ENCODE measurements at places on chromosomes 1 and 21. TPM values are rescaled to one million over a fixed set of nuclear protein-coding genes. Genes with fewer than 3 reads are reported as not detected.

Gene TMEM61
- total RNA-seq, result 1.0 TPM

Gene ANKRD65
- total RNA-seq, result 0.67 TPM

Gene FAM72C
- 8.0 TPM for total RNA-seq

DNA sequence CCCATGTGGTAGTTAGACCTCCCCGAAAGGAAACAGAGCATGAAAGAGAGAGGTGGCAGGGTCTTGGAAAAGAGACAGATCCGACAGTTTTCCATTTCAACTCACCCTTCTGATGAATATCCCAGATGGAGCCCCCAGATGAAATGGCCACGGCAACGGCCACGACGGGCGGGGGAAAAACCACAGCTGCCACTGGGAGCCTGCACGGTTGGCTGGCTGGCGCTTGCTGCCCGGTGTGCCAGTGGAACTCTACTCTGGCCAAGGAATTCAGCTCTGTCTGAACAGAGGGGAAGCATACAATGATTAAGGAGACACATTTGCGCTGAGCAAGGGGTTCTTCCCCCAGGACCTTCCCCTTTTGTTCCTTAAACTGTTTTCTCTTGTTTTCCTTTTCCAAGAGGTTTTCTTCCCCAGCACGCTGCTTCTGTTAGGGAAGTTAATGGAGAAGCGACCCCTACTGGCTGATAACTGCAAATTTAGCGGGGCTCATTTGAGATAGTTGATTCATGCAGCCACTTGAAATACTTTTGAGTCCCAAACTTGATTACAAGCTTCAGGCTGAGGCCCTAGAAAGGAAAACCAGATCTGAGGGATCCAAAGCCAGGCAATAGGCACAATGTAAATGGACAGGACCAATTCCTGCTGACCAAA, 1122.5 kb downstream of the NCAM2 start:
- peak; percentile 32 for DNase-seq

DNA sequence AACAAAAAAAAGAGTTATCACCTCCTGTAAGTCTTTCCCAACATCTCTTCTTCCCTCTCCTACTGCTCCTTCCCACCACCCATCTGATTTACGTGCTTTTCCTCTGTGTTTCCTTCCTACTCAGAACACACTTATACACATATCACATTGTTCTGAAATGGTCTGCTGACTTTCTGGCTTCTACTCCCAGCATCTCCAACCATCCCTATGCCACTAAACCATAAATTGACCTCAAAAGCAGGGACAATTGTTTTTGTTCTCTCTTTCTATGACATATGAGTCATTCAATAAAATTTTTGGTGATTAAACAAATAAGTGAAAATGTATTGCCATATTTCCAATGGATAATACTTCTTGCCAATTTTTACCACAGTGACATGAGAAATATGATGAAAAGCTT, 8.2 kb downstream of the GOLPH3L start:
- no peak for DNase-seq

DNA sequence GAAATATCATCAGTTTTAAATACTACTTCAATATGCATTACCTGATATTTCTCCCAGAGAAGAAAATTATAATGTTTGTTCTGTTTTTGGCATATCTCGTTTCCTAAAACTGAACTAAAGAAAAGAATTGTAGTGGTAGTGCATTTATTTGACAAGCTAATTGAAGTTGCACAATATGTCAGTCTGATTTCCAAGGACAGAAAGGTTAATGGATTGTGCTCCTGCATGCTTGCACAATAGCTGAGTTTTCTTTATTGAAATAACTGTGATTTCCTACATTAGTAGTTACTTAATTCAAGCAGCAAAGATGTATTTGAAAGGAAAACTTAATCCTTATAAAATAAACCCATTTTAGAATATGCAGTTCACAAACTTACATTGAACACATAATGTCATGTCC, 2047.7 kb downstream of the NCAM2 start:
- no peak for DNase-seq

DNA sequence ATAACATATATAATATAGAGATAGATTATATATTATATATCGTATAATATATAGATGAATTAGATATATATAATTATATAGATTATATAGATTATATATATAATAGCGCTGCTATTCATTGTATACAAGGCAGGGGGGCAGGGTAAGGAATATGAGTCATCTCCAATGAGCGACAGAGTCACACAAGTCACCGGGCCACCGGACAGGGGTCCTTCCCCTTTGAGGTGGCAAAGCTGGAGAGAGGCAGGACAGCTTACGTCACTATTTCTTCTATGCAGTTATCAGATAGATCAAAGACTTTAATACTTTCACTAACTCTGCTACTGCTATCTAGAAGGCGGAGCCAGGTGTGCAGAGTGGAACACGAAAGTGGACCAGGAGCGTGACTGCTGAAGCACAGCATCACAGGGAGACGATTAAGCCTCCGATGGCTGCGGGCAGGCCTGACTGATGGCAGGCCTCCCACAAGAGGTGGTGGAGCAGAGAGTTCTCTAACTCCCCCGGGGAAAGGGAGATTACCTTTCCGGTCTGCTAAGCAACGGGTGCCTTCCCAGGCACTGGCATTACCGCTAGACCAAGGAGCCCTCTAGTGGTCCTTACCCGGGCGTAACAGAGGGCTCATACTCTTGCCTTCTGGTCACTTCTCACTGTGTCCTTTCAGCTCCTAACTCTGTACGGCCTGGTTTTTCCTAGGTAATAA, 2154.7 kb downstream of the MRPL39 start:
- DNase-seq, result peak; percentile 13

GRCh38 chr1:165537356-165538109, 6.3 kb upstream of the LRRC52 start:
- no peak for DNase-seq

DNA sequence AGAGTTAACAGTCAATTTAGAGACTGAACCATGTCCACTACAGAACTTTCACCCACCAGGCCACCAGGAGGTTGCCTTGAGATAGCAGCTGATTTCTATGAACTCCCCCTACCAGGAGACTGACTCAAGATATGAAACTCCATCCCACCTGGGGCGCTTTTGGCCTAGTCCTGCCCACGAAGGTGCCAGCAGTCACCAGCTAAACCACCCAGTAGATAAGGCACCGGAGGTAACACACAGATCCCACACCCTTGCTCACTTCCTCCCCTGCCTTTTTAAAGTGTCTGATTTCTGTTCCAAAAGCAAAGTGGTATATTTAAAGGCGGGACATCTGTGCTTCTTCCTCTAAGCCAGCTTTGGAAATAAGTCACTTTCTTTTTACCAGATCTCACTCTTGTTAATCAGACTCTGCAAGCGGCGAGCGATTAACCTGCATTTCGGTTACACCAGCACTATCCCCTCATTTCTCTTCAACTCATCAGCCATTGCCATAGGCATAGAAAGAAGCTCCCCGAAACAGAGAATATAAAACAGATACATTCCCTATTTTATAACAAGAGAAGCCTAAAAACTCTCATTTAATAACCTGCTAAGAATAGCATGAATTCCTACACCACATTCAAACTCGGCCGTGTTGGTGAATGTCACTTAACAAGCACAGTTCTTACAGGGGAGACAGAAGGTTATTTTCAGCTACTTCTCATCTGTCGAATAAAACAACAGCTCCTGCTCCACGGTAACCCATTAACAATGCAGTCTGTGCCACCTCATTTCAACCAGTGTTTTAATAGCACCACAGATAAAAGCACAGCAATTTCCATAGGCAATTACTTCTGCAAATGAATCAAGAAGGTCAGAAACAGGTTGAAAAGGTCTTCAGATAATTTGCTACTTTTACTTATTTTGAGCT, 318.1 kb downstream of the KCNH1 start:
- no peak for DNase-seq

Gene COA7
- total RNA-seq, result 23.3 TPM

DNA sequence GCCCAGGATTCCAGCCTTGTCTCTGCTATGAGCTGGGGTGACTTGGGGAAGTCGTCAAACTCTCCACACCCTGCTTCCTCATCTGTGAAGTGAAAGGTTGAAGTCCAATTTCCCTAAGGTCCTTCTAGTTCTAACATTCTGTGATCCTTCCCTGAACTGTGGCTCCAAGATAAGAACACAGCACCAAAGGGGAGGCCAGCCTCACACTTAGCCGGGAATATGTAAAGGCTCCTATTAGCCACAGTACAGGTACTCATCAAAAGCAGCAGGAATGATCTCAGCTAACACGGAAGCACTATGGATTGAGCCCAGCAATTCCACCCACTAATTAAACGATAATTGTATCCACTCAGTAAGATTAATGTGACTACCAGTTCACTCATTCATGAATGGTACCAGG, 4.0 kb downstream of the SLC30A10 start:
- DNase-seq, result no peak

GRCh38 chr1:58318157-58319005, 228.1 kb downstream of the OMA1 start:
- no peak for DNase-seq

Gene GPR37L1
- not detected for total RNA-seq

GRCh38 chr1:11691928-11692711, 610 bp downstream of the DRAXIN start:
- DNase-seq, result peak; percentile 81

DNA sequence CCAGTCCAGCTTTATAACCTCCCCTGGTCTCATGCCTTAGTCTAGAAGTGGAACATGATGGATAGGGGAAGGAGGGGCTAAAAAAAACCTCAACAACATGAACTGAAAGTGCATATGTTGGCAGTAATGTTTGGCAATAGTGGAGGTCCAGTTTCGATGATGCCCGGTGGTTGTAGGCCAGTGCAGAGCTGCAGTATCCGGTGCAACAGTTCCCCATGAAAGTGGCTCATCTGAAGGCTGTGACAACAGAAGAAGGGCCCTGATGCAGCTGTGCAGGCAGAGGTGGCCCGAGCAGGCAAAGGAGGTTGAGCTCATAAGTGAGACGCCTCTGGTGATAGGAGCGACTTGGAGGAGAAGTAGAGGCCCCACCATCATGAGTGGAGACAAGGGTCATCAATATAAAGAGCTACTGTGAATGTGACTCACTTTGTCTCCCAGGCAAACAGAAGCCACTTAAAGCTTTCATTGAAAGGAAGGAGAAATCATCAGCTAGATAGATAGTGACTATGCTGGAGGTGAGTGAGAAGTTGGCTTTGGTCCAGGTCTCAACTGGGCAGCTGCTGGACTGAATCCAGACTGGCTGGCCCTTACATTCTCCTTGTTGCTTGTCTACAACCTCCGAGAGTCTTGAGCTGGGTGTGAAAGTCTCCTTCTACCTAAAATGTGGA, 10.2 kb upstream of the CREG1 start:
- no peak for DNase-seq

Gene TFF3
- total RNA-seq, result 9.2 TPM

DNA sequence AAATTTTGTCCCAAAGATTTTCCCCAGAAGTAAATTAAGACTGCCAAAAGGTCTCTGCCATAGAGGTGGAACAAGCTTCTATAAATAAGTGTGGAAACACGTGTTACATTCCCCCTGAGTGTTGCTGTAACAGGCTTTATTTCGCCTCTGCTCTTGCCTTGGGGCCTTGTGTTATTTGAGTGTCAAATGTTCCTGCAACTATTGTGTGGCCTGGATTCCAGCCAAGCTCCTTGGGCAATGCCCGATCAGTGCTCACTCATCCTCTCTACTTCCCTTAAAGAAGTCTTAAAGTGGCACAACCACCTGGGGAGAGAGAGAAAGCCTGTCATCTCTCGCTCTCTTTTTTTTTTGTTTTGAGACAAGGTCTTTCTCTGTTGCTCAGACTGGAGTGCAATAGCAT, 156.7 kb downstream of the NR5A2 start:
- DNase-seq, result no peak

Gene LYPD8
- not detected for total RNA-seq

GRCh38 chr1:193437785-193438184, 251.4 kb upstream of the B3GALT2 start:
- DNase-seq, result no peak

DNA sequence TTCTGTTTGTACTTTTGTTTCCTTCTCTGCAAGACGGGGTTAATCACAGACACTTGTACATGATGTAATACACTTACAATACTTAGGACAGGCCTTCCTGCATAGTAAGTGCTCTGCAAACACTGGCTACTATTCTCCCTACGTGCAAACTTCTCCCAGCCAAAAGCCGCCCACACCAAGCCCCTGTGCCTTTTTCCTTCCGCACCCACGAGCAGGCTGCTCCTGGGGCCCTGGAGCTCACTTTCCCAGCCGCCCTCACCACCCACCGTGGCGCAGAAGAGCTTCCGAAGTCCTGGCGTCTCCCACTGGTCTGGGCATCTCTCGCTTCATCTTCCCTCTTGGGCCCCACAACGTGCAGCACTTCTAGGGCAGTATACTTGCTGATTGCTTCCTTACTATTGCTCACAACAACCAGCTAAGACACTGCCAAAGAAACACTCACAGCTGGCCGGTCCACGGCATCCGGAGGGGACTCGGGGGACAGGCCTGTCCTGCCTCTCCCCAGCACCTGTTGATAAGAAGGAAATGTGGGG, 22.5 kb upstream of the GPR157 start:
- DNase-seq, result peak; percentile 22

Gene FAM167B
- 3.1 TPM for total RNA-seq

GRCh38 chr1:47622776-47623556, 185.1 kb downstream of the FOXD2 start:
- no peak for DNase-seq

GRCh38 chr1:230832476-230832875, 35.8 kb downstream of the C1orf198 start:
- no peak for DNase-seq

Gene HDGF
- 515 TPM for total RNA-seq

GRCh38 chr1:63362578-63362977, 4.8 kb upstream of the ALG6 start:
- DNase-seq, result no peak

Gene AMY2A
- not detected for total RNA-seq

Gene FMO4
- 2.6 TPM for total RNA-seq

Gene TNFSF4
- total RNA-seq, result 0.21 TPM

DNA sequence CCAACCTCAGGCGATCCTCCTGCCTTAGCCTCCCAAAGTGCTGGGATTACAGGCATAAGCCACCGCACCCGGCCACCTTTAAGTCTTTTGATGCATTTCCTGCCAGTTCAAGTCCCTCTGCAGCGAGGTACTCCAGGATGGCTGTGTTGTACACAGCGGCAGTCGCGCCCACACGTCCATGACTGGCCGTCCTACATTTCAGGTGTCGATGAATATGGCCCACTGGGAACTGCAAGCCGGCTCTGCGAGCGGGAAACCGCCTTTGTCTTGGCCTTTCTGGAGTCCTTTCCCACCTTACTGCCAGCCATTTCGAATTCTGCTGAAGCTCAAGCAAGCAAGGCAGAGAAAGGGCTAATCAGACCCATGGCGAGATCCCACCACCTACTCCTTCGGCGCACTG, 34.6 kb downstream of the TRAPPC10 start:
- DNase-seq, result no peak

Gene CLDN17
- not detected for total RNA-seq

Gene ALDH9A1
- total RNA-seq, result 81.9 TPM

Gene TMPRSS3
- not detected for total RNA-seq

GRCh38 chr1:151893176-151893924, 16.0 kb downstream of the THEM4 start:
- no peak for DNase-seq

Gene OR2L3
- not detected for total RNA-seq

Gene CLCA4
- not detected for total RNA-seq

GRCh38 chr1:230753586-230754251, 6.5 kb downstream of the CAPN9 start:
- peak; percentile 95 for DNase-seq
